ENCODE measurements at places on chromosomes 2 and 18.

GRCh38 chr2:178521304-178522150, 41.3 kb downstream of the PLEKHA3 start:
- DNase-seq: no peak

DNA sequence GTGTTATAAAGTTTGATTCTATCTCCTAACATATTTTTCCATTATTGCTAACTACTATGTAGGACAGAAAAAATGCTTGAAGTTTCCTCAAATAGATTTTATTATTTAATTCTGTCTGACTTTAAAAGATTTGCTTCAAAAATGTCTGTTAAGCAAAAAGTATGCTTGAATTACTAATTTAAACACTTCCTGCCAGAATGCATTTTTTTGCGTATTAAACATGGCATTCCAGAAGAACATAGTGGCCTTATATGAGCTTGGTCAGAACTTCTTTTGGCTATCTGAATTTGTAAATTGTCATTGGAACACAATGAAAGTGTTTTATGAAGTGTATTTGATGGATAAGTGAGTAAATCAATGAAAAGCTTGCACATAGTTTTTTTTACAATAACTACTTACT, 37.8 kb downstream of the MBD5 start:
- no peak for DNase-seq

- no peak for DNase-seq
Observed at GRCh38 chr2:12858786-12859185, 142.1 kb downstream of the TRIB2 start.

- DNase-seq: no peak
Observed at GRCh38 chr2:105313877-105314276, 15.7 kb downstream of the TGFBRAP1 start.

- no peak for DNase-seq
Observed at GRCh38 chr2:108936076-108936864, 52.8 kb downstream of the EDAR start.

DNA sequence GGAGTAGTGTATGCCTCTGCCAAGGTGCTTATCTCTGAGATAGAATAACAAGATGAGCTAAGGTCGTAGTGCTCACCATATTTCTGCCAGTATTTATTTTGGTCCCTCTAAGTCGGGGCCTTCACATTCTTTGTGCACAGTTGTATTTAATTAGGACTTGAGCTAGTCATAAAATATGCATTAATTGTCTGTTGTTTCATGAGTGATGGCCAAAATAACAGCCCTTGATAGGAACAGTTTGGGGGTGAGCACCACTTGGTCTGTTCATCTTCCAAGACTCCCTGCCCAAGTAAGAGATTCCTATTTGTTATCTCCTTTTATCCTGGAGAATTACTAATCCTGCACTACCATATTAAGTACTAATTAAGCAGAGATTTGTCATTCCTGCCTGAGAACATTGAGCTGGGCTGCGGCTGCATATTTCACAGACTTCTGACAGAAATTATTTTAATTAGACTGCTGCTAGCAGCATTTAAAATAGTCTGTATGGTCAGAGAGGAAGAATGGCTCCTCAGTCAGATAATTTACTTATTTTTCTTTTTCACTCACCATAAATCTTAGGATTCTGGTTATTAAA, 435.1 kb downstream of the MTX2 start:
- DNase-seq: no peak

- DNase-seq: no peak
Observed at GRCh38 chr2:141720476-141720875, 410.3 kb downstream of the LRP1B start.

All from NCI-H1694 (cell line).